NCI-H187 (cell line): ENCODE measurements at places on chromosomes 2 and 18.

DNA sequence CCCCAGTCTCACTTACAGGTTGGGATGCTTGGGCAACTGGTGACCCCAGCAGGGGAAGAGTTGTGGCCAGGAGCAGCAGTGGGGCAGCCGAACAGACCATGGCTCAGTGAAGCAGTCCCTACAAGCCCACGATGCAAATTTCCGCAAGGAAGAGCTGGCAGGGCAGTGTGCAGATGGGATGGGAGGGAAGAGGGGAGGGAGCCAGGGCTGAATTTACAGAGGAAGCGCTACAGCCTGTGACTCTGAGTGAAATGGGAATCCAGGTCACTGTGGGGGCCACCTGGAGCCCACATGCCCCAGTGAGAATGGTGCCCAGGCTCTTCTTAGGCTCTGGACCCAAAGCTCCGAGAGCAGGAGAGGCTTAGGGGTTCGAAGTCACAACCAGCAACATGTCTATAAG is 27.0 kb upstream of the SELENOI start:
- DNase-seq: no peak

GRCh38 chr2:211328126-211328525 is 771.7 kb downstream of the CPS1 start:
- DNase-seq: no peak

- DNase-seq: no peak
Measured at GRCh38 chr2:240960971-240961876, 37.2 kb upstream of the SNED1 start.

- no peak for DNase-seq
Measured at GRCh38 chr2:15919716-15920434, 20.5 kb upstream of the MYCN start.

DNA sequence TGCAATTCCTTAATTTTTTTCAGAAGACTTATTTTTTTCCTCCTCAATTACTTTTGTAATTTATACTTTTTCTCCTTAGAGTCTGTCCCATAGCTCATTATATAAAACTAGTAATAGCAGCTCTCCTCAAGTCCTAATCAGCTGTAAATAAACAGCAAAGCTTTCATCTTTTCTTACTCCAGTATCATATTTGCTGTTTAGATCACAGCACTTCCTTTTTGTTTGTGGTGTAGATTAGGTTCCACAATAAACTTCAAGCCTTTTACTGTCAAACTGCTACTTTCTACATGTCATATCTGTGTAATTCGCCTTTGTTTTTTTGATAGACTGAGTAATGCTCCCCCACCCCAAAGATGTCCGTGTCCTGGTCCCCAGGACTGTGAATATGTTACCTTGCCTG is 25.5 kb downstream of the GCG start:
- DNase-seq: no peak

- DNase-seq: peak; percentile 23
Measured at GRCh38 chr2:240434728-240435456, 571 bp upstream of the GPC1 start.

DNA sequence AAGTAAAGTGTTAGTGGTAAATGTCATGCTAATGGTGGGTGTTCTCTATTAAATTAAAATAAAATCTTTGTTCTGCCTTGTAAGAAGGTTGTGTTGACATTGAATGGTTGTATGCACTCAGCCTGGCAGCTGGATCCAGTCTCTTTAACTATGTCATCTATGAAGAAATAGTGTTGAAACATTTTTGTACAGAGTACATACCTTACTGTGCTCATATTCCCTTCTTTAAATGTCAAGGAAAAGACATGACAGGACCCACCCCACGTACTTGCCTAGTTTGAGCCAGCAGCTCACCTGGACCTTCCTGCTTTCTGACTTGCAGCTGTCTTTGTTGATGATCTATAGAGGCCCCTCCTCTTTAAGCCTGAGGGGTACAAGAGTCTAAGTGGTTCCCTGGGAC is 85.6 kb upstream of the ST3GAL5 start:
- no peak for DNase-seq

- no peak for DNase-seq
Measured at GRCh38 chr2:122368576-122369243, 613.3 kb downstream of the TSN start.

DNA sequence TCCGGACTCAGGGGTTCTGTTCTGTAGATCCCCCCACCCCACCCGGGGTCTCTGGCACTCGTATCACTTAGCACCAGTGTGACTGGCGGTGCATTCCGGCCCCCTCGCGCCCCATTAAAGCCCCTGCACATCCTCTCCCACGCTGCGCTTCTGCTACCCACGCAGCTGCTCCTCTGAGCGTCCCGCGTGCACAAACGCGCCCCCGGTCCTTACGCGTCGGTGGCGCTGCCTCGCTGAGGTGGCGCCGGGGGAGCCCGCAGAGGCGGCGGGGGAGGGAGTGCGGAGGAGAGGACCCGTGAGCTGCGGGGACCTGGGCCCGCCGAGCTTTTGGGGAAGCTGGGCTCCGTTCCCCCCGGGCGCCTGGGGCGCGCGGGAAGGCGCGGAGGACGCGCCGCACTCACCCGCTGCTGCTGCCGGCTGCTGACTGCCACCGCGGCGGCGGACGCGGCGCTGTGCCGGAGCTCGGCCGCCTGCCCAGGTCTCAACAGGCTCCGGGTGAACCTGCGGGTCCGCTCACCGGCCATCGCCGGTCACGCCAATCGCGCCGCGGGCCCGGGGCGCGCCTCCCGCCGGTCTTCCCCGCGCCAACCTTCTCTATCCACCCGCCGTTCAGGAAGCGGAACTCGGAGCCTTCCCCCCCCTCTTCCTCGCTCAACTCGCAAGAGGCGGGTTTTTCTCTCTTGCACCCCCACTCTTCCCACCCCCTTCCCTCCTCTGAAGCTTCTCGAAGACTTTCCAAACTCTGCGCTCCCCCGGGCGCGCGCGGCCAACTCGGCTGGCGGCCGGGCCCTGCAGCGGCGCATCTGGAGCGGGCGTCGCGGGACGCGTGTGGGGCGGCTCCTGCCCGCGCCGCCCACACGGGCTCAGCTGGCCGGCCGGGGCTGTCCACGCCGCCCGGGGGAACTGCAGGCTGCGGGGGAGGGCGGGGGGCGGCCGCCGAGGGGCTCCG is at the start of gene DOCK10:
DOCK10 (minus strand) TSS at position 618 of the 949 bp plus-strand sequence; CDS start at position 524, 94 bp downstream.
- no peak for DNase-seq

DNA sequence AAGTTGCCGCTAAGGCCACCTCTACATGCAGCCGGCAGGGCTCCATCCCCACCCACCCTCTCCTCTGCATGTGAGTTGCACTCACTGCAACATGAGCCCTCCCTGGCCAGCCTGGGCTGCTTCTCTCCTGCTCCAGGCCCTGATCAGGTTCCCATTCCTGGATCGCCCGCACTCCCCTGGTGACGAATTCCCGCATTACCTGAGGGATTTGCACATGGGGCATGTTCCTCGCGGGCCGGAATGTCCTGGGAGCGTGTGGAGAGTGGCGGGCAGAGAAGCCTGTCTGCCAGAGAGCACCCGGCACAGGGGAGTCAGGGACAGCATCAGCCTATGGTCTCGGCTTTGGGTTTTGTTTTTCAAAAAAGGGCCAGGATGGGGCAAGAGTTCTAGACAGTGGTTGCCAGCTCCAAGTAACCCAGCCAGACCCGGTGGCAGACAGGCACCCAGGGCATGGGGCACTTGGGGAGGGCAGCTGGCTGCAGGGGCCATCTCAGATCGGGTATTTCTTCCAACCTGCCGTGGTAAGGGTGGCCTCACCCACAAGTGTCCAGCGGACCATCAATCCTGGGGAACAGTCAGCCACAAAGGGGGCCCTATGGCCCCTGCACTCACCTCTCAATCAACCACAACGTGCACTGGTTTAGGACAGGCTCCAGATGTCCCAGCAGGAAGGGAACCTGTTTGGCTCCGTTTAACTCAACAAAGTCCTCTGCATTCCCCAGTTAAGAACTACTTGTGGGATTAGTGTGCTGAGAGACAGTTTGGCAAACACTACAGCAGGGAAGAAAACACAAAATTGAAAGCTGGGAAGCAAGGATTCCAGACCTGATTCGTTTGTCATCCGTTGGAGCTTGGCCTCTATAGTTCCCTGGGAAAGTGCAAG is 187.7 kb downstream of the SMAD7 start:
- no peak for DNase-seq

- no peak for DNase-seq
Measured at GRCh38 chr18:58891776-58892175, 27.1 kb downstream of the ZNF532 start.

- DNase-seq: no peak
Measured at GRCh38 chr2:222637067-222637466, 18.8 kb downstream of the FARSB start.

DNA sequence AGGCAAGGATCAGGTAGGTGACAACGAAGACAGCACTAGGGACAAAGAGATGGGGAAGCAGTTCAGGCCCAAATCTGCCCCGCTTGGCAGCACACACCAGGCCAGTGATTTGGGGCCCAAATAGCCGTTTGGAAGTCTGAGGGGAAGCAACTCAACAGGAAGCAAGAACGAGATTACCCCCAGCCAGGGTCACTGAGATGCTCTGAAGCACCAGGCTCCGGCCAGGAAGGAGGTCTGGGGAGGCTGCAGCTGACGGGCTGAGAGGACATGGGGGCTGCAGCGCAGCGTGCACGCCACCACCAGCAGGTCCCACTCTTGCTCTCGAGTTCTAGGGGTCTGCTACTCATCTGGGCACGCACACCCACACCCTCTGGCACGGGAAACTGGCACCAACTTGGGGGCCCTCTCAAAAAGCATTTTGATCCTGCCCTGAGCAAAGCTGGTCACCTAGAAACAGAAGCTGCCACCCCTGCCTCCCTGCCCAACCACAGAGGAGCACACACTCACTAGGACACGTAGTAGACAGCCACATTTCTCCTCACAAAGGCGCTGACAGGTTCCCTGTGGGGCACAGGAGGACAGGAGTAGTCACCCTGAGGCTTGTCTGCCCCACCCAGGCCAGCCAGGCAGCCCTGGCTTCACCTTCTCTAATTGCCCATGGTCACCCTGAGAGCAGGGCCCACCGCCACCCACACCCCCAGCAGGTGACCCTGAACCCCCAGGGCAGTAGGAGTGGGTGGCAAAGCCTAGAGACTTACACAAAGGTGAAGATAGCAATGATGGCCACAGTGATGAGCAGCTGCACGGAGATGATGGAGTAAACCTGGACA is 8.4 kb downstream of the PNKD start:
- DNase-seq: no peak

DNA sequence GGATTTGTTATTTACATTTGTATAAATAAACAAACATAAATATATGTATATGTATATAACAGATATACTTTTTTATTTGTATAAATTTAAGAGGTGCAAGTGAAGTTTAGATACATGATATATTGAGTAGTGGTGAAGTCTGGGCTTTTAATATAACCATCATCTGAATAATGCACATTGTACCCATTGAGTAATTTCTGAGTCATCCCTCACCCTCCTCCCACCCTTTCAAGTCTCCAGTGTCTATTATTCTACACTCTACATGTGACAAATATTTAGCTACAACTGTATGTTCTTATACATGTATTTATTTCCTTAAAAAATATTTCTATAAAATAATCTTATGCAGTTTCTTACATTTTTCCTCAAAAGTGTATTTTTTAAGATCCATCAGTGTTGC is 358.7 kb upstream of the TFPI start:
- DNase-seq: no peak

DNA sequence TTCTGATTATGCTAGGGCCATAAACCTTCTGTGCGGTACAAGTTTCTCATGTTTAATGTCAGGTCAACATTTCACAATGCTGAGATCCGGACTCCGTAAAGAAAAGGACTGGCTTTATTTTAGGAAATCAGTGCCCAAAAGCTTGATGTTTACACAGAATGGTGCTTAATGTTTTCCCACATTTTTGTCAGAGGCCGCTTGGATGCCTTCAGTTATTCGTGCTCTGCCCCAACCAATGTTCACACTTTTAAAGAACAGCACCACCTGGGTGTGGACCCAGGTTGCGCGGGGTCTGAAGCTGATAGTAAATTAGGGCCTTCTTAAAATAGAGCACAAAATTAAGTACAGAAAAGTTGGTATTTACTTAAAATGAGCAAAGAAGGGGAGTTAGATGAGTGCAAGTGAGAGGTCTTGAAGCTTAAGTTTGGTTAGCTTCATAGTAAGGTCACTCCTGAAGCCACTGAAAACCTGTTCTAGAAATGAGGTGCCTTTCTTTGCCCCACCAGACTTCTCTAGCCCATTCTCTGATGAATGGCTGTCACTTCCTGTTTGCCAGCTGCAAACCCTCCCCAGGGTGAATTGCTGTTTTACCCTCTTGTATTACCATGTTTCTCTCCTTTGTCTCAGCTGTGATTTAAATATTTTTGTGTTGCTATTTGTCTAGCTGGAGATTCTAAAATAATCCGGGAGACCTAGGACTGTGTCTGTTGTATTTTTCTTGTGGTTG is 20.5 kb downstream of the SLC3A1 start:
- DNase-seq: no peak

GRCh38 chr18:11946756-11947155 is 34.6 kb upstream of the IMPA2 start:
- DNase-seq: no peak

GRCh38 chr18:7974200-7974874 is 407.2 kb downstream of the PTPRM start:
- DNase-seq: no peak

DNA sequence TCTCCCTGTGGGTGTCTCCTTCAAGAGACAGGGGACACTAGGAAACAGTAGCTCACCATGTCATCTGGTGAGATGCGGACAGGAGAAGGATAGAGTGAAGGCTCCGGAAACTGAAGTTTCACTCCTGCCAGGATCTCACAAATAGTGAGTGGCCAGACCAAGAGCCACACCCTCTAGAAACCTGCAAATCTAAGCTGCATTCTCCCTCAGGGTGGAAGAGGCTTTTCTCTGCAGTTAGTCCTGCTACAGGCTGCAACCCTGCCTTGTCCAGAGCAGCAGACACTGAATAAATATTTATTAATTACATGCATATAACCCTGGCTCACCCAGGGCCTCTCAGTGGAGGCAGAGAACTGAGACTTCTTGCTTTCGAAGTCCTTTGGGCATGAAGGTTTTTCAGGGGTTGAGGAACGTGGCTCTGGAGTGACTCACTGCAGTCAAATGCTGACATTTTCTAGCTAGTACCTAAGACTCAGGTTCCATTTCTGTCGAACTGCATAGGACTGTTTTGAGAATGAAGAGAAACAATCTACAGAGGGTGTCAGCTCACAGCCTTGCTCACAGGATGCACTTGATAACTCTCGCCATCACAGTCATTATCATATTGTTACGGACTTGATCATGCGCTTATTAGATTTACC is 87.3 kb downstream of the ACTR2 start:
- no peak for DNase-seq

DNA sequence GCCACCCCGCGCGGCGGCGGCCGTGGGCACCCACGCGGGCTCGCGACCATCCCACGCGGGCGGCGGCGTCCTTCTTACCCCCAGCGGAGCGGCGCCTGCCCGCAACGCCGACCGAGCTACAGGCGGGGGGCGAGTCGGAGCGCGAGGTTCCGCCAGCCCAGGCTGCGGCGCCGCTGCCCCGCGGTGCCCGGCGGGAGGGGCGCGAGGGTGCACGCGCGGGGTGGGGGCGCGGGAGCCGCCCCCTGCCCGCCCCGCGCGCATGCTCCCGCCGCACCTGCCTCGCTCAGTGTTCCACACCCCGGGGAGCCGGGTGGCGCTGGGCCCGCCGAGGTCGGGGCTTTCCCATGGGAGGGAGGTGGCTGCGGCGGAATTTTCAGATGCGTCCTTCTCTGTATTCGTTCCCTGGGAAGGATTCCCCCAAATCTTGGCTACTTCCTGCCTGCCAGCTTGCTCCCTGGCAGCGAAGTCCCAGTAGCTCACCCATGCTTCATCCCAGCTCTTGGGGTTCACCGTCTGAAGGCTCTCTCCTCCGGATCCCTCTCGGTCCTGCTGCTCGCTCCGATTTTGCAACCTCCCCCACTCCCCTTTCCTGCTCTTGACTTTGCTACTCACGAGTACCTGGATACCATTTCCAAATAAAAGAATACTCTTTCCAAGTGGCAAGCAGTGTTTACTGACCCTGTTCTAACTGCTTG is at the start of gene L3MBTL4:
L3MBTL4 (minus strand) TSS at position 189 of the 695 bp plus-strand sequence. CDS start 103,286 bp downstream, outside the sequence.
- DNase-seq: no peak

GRCh38 chr2:179991344-179991743 is 15.8 kb downstream of the CWC22 start:
- no peak for DNase-seq
